CD4-positive, alpha-beta T cell treated with Interleukin-1 beta for 1 hour (primary cell): ENCODE measurements at places on chromosomes 13 and 19.

DNA sequence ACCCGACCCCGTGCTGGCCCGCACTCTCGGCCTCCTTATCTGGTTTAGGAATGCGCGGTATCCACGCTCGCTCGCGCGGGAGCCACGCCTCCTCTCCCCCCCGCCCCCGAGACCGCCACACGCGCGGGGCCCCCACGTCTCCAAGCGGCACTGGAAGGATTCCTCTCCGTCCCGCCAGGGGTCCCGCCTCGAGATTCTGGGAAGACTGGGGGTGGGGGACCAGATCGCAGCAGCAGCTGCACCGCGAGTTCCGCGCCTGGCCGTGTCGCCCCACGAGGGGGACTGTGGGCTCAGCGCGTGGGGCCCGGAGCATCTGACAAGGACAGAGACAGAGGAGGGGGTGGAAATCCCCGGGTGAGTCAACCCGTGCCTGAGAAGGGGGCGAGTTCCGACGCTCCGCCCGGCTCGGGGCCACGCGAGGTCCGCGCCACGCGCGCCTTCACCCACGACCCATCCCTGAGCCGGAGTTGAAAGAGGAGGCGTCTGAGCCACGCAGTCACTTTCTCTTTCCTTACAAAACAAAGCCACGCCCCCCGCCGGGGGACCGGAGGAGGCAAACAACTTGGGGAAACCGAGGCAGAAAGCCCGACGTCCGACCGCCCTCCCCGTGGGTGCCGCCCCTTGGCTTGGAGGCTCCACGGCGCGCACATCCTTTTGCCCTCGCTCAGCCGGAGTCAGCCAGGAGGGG lies 814 bp downstream of the S1PR2 start:
- peak; percentile 77 for DNase-seq

- DNase-seq = peak; percentile 11
These were observed 24.9 kb downstream of the NFILZ start for GRCh38 chr19:8655340-8655709.

DNA sequence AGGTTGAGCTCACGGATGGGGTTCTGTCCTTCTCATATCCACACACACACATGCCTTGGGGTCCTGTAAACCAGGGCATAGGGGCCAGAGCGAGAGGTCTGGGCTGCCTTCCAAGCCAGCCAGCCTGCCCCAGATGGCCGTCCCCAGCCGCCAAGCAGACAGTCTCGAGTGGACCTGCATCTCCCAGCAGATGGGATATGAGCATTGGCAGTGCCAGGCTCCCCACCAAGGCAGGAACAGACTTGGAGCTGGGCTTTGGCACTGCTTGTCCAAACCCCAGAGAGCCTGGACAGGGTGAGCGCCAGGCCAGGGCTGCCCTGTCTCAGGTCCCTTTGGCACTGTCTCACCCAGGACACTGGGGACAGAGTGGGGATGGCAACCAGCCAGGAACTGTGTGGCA lies 130.4 kb downstream of the DPF1 start:
- no peak for DNase-seq

DNA sequence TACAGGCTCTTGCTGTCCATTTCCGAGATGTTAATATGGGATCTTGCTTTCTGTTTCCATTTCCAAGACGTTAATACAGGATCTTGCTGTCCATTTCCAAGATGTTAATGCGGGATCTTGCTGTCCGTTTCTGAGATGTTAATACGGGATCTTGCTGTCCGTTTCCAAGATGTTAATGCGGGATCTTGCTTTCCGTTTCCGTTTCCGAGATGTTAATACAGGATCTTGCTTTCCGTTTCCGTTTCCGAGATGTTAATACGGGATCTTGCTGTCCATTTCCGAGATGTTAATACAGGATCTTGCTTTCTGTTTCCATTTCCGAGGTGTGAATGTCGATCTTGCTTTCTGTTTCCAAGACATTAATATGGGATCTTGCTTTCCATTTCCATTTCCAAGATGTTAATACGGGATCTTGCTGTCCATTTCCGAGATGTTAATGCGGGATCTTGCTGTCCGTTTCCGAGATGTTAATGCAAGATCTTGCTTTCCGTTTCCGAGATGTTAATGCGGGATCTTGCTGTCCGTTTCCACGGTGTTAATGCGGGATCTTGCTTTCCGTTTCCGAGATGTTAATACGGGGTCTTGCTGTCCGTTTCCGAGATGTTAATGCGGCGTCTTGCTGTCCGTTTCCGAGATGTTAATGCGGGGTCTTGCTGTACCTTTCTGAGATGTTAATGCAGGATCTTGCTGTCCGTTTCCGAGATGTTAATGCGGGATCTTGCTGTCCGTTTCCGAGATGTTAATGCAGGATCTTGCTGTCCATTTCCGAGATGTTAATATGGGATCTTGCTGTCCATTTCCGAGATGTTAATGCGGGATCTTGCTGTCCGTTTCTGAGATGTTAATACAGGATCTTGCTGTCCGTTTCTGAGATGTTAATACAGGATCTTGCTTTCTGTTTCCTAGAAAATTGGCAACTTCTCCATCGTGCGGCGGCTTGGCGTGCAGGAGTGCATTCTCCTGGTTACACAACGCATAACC lies 38.3 kb downstream of the PEX11G start:
- DNase-seq = no peak

DNA sequence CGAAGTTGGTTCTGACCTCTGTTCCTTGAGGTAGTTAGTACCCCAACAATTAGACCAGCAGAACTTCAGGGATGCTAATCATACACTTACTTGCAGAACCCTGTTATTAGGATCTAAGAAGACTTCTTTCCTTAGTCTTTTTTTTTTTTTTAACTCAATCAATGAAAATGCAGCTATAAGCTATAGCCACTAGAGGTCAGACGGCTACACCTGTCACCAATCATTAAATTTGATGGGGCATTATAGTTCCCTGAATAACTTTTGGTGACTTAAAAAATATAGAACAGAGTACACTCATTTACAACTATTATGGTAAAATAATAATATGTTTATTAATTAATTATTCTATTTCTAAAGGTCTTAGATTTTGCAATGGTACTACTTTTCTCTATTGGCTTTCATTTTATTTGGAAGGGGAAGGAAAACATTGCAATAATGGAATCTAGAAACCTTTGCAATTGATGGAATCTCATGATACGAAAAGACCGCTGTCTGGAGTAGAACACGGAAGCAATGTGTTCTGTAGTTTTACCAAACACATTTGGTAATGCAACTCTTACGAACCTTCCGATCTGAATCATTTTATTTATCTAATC lies 483.2 kb downstream of the DIAPH3 start:
- DNase-seq = peak; percentile 10

- no peak for DNase-seq
These were observed 12.6 kb upstream of the ZNF792 start for GRCh38 chr19:34976611-34977010.

- no peak for DNase-seq
These were observed 1733.7 kb upstream of the PCDH20 start for GRCh38 chr13:63149375-63149774.

DNA sequence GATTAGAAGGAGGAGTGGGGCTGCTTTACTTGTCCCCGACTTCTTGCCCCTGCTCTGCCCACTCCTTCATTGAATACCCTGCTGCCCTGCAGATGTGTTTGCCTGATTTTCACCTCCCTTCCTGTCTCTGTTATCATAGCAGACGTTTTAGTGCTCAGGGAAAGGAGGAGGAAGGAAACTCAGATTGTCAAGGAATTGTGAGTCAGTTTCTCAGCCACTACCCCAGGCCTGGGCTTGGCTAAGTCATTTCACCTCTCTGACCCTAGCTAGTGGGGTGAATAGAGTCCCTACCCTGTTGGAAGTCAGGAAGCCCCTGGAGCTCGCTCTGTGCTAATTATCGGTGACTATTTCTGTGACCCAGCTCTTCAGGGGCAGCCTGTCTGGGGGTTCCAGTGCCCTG lies 3.9 kb downstream of the BCKDHA start:
- DNase-seq = no peak

DNA sequence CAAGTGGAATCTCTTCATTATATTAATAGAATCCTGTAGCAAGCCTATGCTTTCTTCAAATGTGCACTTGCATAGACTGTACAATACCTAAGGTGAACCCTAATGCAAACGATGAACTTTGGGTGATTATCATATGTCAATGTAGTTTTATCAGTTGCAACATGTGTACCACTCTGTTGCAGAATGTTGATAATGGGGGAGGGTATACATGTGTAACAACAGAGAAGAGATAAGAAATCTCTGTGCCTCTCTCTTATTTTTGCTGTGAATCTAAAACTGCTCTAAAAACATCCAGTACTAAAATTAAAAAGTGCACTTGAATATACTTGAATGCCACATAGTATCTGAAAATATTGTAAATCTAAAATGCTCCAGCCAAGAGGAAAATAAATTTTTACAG lies 820.8 kb upstream of the MIR17HG start:
- no peak for DNase-seq

- no peak for DNase-seq
These were observed 34.9 kb upstream of the FXYD3 start for GRCh38 chr19:35080613-35081170.

DNA sequence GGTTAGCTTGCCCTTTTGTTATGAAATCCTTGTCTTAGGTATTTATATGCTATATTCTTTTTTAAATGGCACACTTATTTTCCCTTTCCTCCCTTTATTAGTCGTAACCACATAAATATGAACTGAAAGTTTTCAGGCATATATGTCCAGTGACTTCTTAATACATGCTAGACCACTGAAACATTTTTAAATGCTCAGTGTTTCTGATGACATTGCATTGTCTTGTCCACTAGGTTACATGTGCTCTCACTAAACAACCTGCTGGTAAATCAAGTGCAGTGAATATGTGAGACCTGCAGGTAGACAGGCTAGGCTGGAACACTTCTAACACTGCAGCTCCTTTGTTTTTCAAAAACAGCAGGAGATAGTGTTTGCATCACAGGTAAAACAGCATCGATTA lies 332.6 kb upstream of the DACH1 start:
- no peak for DNase-seq

- DNase-seq = no peak
These were observed 11.0 kb downstream of the TSHZ3 start for GRCh38 chr19:31338069-31338776.

DNA sequence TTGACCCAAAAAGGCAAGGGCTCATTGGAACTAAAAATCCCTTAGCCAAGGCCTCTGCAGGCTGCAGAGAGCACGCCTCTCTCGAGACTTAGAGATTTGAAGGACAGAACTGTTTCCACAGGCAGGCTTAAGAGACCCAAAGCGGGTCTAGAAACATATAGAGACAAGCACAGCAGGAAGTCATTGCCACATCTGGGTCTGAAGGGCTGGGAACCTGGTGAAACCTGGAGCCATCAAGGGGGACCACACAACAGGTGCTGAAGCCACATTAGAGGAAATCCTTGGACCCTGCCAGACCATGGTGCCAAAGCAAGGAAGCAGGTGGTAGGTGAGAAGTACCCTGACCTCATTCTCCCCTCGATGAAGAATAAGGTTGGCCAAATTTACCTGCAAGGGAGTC lies 33.8 kb upstream of the LRCH1 start:
- DNase-seq = no peak

- DNase-seq = no peak
These were observed 183.5 kb downstream of the DNAJC15 start for GRCh38 chr13:43206838-43207237.

DNA sequence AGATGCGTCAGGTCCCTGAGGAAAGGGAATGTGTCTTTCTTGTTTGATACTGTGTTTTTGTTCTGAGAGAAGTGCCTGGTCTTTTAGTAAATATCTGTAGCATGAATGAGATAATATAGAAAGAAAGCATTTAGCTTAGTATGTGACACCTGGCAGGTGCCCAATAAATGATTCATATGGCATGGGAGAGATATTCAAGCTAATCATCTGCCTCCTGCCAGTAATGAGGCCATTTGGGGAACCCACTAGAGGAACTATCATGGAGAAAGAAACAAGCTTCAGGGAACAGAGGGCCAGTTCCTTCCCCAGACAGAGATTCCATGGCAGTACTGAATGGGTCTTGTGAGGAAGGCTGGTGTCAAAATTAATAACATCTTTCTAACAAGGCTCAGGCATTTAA lies 603.9 kb downstream of the DCT start:
- DNase-seq = no peak

GRCh38 chr13:113743366-113744195 lies 15.4 kb upstream of the TMEM255B start:
- no peak for DNase-seq

DNA sequence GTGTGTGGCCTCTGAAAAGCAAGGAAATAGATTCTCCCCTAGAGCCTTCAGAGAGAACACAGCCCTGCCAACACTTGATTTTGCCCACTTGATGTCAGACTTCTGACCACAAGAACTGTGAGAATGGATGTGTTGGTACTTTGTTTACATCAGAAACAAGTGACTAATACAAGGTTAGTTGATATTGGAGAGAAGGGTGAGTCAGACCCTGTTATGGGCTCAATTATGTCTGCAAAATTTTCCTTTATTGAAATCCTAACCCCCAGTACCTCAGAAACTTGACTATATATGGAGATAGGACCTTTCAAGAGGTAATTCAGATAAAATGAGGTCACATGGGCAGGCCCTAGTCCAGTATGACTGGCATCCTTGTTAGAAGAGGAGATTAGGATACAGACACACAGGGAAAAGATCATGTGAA lies 226.7 kb downstream of the RFC3 start:
- no peak for DNase-seq

DNA sequence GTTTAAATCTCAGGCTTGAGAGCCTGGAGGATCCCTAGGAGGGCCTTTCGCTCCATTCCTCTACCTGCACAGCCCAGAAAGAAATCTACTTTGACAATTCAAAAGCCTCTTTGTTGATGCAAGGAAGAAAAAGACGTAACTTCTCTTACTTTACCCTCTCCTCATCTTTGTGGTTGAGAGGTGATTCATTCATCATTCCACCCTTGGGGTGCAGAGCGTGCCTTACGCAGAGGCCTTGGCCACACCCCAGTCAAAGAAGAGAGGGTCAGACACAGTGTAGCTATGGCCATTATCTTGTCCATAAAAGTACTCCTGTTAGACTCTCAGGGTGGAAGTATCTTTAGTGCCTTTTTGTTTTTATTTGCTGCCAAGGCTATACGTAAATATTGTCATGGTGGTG lies 184.0 kb downstream of the IRS2 start:
- DNase-seq = no peak

DNA sequence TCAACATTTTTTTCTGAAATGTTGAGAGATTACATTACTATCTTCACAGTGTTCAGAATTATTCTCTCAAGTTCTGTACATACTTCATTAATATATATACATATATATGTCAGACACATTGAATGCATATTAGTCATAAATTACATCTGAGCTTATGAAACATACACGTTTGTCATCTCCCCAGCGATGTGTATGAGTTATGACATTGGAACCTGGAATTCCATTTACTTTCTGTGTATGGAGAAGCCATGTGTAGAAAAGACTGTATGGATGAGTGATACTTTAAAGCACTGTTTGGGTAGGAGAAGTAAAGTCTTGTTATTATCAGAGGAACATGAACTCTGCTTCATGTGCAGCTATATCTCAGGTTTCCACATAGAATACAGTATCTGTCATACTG lies 167.2 kb downstream of the FGF14 start:
- DNase-seq = no peak

GRCh38 chr19:35144600-35145436 lies 1.8 kb downstream of the FXYD7 start:
- DNase-seq = peak; percentile 42
